ENCODE measurements at places on chromosomes 4 and X.

DNA sequence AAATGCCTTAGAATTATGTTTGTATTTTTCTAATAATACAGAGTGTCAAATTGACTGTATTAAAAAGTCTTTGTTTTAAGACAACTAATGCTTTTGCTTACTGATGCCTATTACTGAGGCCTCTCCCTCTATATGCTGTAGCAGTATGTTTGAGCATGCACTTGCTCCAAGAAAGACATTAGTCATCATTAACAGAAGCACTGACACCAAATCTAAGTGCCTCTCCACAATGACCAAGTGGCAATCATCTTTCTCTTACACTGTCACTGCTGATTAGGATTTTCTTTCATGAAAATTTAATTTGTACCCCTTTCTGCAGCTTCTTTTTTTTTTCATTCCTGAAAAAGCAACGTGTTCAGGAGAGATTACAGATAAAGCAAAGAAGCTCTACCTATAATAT is 11.1 kb upstream of the MAB21L2 start:
- DNase-seq = no peak

DNA sequence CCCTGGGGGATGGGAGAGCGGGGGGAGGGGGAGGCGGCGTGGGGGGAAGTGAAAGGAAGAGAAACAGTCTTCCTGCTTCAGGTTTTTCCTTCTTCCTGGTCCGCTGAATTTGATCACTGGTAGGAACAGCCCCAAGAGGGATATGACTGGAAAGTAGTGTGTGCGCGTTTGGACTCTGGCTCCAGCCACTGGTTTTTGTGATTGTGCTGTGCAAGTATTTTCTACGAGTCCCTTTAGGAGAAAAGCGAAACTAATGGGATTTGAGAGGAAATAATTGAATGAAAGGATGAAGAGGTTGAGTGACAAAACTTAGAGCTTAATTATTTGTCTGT is 836 bp downstream of the PRRG1 start:
- peak; percentile 9 for DNase-seq

DNA sequence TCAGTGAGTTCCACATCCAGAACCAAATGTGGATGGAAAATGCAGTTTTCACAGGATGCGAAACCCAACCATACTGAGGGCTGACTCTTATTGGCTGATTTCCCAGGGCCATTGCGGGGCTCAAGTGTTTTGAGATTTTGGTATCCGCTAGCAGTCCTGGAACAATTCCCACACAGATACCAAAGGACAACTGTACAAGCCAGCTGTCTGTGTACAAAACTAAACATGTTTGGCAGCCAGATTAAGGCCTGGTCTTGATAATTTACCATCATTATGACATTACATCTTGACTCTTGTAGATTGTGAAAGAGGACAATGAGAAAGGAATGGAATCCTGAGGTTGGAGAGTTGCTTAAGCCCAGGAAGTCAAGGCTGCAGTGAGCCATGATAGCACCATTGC is 121.9 kb downstream of the DKK2 start:
- peak; percentile 13 for DNase-seq

- DNase-seq = no peak
Measured at GRCh38 chrX:50889582-50889981, 21.0 kb upstream of the BMP15 start.

DNA sequence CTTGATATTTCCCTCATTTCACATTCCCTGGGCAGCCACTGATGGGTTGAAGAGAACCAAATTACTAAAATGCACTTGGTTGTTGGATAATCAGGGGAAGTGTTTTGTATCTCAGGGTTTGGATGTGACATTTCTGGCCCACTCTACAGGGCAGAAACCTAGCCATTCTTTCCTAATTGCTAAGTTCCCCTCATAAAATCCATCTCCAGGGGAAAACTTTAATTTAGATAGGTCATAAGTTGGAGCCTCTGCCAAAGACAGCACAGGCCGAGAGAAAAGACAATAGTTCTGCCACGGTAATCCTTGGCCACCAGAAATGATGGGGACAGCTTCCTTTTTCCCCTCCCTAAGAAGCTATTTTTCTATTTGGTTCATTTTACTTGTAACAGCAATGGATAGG is 192.7 kb upstream of the C1QTNF7 start:
- no peak for DNase-seq

DNA sequence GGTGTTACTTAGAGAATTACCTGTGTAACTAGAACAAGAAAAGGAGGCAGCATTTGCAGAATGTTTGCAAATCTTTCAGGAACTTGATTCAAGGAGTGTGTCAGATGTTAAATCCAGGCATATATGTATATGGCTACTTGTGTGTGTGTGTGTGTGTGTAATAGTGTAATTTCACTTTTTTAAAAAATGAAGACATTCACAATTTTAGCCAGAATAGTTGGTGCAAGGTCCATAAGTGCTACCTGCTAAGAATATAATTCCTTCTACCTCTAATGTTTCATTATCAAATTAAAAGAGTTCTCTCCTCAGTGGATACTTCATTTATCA is 158.0 kb downstream of the PALLD start:
- DNase-seq = no peak

DNA sequence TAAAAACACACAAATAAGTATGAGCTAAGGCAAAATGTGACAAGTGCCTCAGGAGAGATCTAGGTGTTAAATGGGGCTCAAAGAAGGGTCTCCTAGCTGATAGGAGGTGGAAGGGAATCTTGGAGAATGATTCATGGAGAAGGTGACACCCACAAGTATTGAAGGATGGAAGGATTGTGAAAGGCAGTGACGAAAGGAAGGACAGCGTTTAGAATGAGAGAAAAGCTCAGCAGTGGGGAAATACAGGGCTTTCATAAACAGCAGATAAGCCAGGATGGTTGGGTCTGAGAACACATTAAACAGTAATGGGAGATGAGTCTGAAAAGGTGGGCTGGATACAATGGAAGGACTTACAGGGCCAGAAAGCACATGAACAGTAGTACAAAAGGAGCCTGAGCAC is 11.5 kb downstream of the ANXA5 start:
- no peak for DNase-seq

DNA sequence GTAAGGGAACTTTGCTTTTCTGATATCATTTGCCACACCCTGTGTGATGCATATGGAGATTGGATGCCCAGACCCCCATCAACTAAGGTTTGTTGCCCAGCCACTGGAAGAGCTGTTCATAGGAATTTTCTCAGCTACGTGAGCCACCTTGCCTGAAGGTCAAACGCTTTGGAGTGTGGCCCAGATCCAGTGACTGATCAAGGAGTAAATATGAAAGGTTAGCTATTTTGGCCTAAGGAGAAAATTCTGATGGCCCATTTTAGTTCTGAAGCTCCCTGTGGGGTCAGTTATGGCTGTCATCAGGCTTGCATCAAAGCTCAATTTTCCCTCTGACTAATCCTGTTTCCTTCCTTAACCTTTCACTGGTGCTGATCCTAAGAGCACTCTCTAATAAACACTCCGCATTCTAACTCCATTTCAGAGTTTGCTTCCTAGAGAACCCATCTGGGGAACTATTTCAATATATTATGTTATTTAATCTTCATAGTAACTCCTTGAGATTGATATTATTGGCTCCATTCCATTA is 407.7 kb downstream of the SPRY1 start:
- no peak for DNase-seq

DNA sequence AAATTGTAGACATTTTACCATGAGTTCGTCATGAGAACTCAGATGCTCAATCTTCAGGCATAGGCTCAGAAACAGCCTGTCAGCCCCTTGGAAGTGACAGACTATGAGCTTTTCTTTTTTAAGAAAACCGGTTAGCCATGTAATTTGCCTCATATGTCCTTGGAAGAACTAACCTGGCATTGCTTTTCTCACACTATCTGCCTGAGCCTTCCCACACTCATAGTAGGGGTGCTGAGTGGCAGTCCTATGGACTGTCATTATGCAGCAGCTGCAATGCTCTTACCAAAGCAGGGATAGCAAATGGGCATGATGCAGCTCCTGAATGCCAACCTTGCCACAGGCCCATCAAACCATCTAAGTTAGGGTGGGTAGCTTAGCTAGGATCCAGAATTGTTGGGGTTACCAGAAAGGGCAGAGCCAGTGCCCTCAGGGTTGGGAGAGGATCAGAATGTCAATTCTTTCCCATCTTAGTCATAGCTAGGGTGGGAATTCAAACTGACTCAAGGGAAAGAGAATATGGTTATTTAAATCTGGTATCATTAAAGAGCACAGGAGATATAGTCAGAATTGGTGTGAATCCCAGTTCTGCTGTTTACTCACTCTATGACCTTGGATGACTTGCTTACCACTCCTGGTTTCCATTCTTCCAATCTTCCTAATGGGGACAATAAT is 230.6 kb upstream of the CPEB2 start:
- DNase-seq = no peak

DNA sequence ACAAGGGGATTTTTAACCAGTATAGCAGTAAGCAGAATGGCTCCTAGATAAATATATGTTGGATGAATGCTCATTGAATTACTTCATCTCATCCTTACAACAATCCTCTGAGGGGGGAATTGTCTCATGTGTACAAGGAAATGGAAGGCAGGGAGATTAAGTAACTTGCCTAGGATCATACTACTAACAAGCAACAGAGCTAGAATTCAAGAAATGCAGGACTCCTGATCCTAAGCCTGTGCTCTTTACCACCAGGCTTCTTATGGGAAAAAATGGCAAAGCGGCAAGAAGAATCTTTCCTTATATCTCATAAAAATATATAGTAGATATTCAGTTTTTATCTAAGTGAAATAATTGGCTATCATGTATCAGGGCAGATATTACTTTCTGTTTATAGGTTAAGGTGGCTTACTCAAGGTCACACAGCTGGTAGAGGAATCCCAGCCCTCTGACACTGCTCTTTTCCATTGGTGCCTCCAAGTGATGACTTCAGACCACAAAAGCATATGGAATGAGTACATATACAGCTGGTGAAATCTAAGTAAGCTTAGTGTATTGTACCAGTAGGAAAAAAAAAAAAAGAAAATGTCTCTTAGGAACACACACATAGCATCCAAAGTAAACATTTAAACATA is 2.1 kb downstream of the ABHD18 start:
- DNase-seq = peak; percentile 9

Measured in fibroblast of skin of right biceps (primary cell).